ENCODE measurements at places on chromosomes 7 and 10.

DNA sequence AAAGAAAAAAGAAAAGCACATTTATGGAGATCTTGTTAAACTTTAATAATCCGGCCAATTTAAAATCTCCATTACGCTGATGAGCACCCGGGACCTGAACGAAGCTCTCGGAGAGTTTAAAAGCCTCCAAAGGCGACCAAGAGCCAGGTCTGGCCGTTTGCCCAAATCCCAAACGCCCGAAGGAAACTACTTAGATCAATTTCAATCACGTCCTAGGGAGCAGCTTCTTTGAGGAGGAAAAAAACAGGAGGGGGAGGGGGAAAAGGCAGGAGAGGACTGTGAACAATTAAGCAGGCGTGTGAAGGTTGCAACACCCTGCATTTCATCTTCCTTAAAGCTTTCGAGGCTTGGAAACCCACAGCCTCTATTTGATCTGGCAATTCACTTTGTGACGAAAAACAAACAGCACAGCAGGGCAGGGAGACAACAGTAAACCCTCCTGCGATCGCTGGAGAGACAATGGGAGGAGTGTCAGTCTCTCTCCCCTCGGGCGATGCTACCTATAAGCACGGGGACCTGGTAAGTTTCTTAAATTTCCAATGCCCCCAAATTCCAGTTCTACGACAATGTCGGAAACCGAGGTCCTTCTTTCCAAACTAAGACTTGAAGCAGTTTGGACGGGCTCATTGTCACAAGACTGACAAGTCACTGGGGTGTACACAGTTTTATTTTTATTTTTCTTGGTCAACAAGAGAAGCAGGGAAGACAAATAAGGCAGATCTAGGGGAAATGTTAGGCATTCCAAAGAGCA lies 1.2 kb downstream of the KLF6 start:
- DNase-seq, result peak; percentile 76

DNA sequence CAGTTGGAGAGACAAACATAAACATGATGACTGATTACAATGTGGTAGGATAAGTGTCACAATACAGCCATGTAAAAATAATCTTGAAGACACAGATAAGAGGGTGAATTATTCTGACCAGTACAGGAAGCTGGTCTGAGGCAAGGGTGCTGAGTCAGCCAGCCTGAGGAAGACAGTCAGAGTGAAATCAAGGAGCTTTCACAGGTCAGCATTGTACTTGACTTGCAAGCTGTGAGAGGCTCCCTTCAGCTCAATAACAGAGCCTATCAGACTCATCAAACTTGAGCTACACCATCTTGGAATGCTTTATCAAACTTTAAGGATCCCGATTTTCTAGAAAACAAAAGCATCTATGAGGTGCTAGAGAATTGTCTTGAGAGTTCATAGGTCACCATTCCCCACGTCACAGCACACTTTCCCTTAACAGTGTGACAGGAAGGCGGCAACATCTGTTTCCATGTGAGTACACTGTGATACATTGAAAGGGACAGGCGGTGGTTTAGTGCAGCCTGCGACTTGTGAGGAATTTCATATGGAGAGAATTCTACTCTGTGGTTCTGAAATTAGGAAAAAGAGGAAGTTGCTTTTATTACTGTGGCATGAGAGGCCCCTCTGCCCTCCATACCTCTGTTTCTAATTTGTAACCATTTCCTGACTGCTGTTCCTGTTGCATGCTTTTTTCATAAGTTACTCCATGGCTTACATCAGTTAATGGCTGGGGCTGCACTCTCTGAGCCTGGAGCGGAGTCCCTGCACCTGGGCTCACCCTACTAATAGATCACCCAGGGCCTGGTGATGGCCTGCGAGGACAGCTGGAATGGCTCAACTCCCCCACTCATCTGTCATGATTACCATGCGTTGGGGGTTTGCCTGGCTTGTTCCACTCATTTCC lies 417.1 kb downstream of the SUGCT start:
- no peak for DNase-seq

DNA sequence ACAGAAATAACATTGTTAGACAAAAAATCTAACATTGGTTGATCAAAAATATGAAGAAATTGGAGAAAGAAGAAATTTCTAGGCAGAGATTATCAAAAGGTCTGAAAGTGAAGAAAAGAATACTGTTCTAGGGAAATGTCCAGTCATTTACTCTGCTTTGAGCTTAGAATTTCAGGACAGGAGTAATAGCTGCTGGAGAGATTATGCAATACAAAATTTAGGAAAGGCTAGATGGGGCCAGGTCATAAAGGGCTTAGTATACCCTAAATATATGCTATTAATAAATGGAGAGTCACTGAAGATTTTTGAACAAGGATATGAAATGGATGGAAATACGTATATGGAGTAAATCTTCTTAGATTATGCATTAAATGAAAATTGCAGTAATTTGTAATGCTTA lies 279.2 kb downstream of the CACNA2D1 start:
- no peak for DNase-seq

DNA sequence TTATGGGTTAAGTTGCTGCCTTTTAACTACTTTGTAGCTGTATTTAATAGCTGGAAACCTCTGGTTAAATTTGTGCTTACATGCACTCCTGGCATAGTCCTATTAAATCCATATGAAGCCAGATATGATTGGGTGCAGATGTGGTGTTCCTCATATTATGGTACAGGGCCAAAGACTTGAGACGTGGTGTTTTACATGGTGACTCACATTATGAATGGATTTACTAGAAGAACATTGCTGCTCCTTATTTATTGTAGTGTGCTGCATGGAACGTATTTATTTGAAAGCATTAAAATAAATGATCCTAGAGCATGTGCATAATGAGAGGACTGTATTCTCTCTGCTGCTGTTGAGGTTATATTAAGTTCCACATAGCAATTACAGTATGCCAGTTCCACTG lies 224.1 kb downstream of the SLC25A13 start:
- no peak for DNase-seq

DNA sequence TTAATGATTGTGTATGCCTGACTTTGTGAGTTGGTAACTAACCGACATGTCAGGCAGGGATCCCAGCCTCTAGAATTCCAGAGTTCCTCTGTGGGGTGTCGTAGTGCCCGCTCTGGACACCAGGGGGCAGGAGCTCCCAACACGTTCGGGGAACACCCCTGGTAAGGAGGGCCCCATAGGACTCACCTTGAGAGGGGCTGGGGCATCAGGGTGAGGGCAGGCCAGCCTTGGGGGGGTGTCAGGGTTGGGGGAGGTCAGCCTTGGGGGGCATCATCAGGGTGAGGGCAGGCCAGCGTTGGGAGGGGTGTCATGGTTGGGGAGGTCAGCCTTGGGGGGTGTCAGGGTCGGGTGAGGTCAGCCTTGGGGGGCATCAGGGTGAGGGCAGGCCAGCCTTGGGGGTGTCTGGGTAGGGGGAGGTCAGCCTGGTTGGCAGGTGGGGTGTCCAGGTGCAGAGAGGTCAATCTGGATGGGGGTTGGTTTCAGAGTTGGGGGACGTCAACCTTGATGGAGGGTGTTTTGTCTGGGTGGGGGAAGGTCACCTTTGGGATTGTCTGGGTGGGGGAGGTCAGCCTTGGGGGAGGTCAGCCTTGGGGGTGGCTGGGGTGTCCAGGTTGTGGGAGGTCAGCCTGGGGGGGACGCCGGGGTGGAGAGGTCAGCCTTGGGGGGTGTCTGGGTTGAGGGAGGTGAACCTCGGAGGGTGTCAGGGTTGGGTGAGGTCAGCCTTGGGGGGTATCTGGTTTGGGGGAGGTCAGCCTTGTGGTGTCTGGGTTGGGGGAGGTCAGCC lies 45.6 kb upstream of the SUN1 start:
- DNase-seq, result peak; percentile 70

- no peak for DNase-seq
Observed at GRCh38 chr10:80324086-80324485, 32.5 kb downstream of the DYDC1 start.

- no peak for DNase-seq
Observed at GRCh38 chr10:14191871-14192270, 138.9 kb downstream of the FRMD4A start.

GRCh38 chr7:92206672-92207071 lies 27.7 kb upstream of the LRRD1 start:
- DNase-seq, result no peak

GRCh38 chr10:47260505-47261111 lies 39.4 kb upstream of the GDF10 start:
- no peak for DNase-seq

- DNase-seq, result no peak
Observed at GRCh38 chr10:92527716-92528115, 46.2 kb downstream of the IDE start.

- DNase-seq, result no peak
Observed at GRCh38 chr10:43929122-43929521, 280.4 kb upstream of the ZNF32 start.

- no peak for DNase-seq
Observed at GRCh38 chr10:62072901-62073300, 171.4 kb downstream of the ARID5B start.

DNA sequence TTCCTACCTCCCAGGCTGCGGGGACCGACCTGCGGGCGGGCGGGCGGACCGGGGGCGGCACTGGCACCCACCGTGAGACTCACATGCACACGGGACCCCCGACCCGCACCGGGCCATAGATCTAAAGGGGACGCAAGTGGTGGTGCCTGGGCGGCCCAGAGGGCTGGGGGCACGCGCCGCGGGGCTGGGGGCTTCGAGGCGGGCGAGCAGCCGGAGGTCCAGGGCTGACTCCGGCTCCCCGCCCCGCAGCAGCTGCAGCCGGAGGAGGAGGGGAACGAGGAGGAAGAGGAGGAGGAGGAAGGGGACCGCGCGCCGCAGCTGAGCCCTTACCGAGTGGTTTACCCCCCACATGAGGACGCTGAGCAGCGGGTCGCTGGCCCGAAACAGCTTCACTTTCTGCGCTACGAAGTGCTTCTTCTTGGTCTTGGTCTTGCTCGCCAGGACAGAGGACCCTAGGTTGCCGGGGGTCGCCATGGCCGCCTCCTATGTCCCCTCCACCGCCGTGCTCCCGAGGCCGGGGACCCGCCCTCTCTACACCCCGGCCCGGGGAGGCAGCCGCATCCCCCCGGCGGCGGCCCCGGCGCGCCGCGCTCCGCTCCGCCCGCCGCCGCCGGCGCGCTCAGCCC lies 412 bp downstream of the PIP4K2A start:
- DNase-seq, result no peak

All from tibial nerve (tissue), 4 donors.